ENCODE measurements at places on chromosomes 3 and 15.

DNA sequence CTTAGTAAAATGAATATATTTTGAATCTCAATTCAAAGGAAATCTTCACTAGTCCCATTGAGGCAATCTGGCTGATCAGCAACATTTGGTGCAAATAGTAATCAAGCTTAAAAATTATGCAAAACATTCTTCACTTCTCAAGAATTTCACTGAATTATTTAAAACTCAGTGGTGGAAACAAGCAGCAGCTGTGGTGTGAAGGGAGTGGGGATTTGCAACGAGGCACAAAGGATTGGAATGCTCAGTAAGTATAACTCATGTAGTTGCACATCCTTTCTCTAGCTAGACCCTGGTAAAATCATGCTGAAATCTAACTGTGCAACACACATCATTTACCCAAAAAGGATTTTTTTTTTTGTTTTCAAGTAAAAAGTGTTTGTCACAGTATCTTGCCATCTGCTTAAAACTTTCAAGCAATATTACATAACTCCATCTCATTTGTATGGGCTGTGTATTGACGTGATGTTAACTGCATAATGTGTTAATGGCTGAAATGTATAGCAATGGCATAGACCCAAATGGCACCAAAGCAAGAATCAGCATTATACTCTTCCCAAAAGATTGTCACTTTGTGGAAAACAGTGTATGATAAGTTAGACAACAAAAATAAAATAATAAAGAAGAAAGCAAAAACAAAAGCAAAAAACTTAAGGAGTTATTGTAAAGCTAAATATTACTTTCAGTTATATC, 816.6 kb downstream of the EPHA3 start:
- DNase-seq = no peak

DNA sequence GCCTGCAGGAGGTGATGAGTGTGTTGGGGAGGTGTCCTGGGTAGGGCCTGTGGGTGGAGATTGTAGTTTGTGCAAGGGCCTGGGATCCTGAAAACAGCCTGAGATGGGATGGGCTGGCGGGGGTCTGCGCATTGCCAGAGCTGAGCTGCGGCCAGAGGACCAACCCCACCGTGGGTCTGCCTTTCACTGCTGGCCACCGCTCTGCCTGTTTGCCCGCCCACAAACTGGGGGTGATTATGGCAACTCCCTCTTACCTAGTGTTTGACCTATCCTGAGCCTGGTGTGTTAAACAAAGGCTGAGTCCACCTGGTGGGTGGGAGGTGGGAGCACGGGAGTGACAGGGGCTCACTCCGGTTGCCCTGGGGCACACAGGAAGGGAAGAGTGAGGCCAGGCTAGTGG, 9.8 kb downstream of the ABTB1 start:
- DNase-seq = no peak

DNA sequence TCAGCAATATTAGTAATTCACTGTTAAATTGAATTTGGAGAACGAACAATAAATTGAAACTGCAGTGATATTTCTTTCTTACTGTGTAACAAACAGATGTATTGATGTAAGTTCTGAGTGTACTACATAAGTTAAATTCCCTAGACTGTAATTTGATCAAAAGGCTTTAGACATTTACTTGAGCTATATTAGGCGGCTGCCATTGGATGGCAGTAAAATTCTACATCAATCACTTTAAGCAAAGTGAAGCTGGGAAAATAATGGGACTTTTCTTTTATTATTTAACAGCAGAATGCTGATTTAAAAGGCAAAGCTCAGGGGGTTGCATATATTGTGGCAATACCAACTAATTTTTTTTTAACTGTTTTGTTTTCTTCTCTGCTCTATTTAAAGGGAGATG, 212.6 kb upstream of the PLSCR5 start:
- DNase-seq = no peak

- no peak for DNase-seq
These were observed 1.4 kb upstream of the CRABP1 start for GRCh38 chr15:78338781-78339180.

GRCh38 chr15:69539345-69539744, 86.7 kb downstream of the RPLP1 start:
- DNase-seq = no peak

GRCh38 chr15:90571063-90571541, 41.4 kb downstream of the CRTC3 start:
- DNase-seq = no peak

DNA sequence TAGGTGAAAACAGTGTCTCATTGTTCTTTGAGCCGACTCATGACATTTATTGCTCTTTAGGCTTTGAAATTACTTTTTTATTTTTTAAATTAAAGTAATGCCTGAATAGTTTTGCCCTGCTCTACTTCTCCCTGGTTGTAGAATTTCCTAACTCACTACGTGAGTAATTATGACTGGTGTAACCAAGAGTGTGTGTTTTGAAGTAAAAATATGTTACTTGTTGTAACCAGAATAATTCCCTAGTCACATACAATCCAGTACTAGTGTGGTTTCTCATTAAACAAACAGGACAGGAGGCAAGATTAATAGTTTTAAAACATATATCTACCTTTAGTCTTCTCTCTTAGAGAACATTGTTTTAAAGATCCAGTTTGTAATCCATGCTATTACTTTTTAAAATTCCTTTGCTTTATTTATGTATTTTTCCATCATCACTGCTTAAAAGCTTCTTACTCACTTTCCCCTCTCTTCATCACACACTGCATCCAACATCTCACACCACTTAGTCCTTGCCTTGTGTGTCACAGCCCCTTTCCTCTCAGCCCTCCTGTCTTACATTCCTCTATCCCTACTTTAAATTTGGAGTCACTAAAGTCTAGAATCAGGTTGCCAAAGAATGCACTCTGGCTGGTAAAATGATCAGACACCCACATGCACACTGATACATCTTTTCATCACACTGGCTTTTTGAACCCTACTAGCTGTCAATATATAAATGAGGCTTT, 219.7 kb downstream of the WNT5A start:
- DNase-seq = no peak

- no peak for DNase-seq
These were observed 5.9 kb downstream of the SCN5A start for GRCh38 chr3:38643592-38643991.

DNA sequence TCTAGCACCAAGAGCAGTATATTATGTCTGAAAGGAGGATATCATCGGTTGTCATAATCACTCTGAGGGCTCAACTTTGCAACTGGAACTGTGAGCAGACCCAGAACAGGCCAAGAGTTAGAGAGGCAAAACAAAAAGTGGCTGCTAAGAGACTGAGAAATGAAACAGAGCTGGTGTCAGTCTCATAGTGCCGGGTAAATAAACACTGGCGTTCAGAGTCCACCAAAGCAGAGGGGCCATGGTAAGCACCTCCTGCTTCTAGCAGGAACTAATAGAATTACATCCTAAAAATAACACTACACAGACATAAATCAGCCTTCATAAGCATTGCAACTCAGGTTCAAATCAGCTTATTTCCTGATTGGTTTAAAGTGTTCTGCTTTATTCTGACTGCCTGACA, 10.3 kb upstream of the IL12A start:
- DNase-seq = no peak

Data from stimulated activated CD8-positive, alpha-beta memory T cell treated with anti-CD3 and anti-CD28 coated beads, Interleukin-15, amount 100 ng/mL, for 48 hours (primary cell).